ENCODE measurements at places on chromosomes 5 and 9.

- DNase-seq = no peak
These were observed 3.4 kb downstream of the G3BP1 start for GRCh38 chr5:151775025-151775606.

DNA sequence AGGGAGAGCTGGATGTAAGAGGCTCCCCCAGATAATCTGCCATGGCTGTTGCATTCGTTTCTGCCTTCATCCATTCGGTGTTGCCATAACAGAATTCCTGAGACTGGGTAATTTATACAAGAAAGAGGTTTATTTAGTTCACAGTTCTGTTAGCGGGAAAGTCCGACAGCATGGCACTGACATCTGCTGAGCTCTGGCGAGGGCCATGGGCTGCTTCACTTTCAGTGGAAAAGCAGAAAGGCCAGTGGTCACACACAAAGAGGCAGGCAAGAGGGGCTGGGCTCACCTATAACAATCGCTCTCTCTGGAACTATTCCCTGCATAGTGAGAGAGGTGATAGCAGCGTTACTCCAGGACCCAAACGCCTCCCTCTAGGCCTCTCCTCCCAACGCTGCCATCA, 305.9 kb downstream of the MLLT3 start:
- no peak for DNase-seq

GRCh38 chr5:78275998-78276543, 18.4 kb downstream of the AP3B1 start:
- DNase-seq = no peak

DNA sequence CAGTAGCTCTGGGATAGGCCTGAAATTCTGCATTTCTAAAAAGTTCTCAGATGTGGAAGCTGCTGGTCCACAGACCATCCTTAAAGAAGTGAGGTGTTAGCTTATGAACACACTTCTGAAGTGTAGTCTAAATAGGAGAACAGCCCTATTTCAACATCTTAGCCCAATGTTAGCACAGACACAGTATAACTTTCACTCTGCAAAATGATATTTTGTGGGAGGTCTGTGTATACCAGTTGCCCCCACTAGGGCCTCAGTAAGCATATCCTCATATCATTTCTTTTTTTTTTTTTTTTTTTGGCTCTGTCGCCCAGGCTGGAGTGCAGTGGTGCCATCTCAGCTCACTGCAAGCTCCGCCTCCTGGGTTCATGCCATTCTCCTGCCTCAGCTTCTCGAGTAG, 7.5 kb upstream of the HABP4 start:
- DNase-seq = no peak

DNA sequence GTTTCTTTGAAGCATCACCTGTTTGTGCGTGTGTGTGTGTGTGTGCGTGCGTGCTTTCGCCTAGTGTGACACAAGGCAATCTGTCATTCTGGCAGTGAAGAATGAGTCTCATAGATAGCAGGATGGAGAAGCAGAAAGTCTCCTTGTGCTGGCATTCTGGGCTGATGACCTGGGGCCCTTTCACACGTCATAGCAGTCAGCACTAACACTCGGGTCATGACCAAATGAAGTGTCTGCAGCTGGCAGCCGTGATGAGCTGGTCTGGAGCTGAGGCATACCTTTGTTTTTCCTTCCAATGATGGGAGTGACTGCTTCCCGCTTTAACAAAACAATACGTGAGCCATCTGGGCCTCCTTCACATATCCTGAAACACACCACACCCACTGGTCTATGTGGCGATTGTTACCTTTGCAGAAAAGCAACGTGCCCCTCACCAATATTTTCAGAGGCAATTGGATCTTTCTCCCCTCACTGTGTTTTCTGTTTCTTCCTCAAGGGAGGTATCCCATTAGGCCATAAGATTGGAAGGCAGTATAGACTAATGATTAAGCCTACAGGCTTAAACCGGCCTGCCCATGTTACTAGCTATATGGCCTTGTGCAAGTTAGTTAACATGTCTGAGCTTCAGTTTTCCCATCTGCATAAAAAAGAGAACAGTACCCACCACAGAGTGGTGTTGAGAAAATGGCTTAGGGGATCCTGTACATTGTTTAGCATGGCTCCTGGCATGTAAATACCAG, 88.8 kb downstream of the SREK1 start:
- DNase-seq = no peak

DNA sequence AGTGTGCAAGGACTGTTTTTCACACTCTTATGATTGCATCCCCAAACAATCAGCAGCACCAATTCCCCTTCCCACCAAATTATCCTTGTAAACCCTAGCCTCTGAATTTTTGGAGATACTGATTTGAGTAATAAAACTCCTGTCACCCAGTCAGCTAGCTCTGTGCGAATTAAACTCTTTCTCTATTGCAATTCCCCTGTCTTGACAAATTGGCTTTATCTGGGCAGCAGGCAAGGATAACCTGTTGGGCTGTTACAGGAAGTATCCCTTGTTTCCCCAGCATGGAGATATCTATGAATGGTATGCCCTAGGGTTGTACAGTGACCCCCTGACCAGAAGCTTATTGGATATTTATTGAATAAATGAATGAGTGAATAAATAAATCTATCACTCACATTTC, 80.8 kb downstream of the PTCD2 start:
- no peak for DNase-seq

DNA sequence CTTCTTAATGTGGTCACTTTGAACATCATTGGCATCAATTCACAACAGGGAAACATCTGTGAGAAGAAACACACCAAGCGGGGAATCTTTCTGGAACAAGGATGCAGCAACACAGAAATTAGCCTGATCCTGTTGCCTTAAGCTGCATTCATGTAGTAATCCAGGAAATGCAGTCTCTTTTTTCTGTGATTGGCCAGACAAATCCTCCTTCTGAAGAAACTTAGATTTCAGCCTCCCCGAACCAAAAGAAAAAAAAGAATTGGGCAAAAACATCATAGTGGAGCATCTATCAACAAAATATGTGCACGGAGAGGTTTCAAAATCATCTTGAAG, 7.2 kb upstream of the XPA start:
- DNase-seq = no peak

GRCh38 chr9:69122549-69123141, 51.4 kb upstream of the TJP2 start:
- no peak for DNase-seq

DNA sequence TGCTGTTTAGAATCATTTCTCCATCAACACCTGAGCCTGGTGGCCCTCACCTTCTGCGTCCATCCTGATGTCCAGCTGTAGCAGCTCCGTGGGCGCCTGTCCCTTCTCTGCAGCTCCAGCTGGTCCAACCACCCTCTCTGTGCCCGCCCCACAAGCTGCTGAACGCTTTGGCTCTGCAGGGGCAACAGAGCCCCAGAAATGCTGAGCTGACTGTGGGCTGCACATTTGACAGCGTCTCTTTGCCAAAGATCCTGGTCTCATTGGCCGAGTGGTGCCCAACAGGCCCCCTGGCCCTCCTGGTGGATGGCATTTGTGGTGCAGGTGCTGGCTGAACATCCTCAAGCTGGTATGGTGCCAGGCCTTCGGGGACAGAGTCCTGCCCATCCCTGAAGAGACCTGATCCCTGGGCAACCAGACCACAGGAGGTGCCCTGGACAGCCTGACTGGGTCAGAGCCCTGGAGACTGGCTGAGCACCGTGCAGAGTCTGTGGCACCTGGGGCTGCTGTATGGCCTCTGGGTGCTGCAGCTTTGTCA, 25.3 kb upstream of the CEP72 start:
- DNase-seq = no peak

GRCh38 chr9:113446323-113446740, 17.2 kb upstream of the RGS3 start:
- peak; percentile 29 for DNase-seq

GRCh38 chr9:113274474-113275156, 757 bp downstream of the CDC26 start:
- peak; percentile 55 for DNase-seq

- DNase-seq = no peak
These were observed 211.7 kb upstream of the MVB12B start for GRCh38 chr9:126114850-126115460.

- DNase-seq = no peak
These were observed 2380.4 kb downstream of the MAT2B start for GRCh38 chr5:165885623-165886350.

DNA sequence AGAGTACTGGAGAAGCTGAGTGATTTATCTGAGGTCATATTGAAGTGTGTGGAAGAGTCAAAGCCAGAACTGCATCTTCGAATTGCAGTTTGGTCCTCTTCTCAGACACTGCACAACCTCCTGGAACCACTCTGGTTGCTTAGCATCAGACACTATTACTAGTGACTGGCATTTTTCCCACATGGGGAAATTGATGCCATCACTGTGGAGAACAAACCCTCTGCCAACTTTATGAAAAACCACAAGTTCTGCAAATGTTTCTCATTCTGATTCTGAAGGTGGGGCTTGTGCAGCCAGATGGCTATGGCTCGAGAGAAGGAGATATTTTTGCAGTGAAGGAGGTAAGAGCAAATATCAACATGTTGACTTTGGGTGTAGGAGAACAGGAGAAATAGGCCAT, 67.2 kb downstream of the KCTD16 start:
- no peak for DNase-seq

DNA sequence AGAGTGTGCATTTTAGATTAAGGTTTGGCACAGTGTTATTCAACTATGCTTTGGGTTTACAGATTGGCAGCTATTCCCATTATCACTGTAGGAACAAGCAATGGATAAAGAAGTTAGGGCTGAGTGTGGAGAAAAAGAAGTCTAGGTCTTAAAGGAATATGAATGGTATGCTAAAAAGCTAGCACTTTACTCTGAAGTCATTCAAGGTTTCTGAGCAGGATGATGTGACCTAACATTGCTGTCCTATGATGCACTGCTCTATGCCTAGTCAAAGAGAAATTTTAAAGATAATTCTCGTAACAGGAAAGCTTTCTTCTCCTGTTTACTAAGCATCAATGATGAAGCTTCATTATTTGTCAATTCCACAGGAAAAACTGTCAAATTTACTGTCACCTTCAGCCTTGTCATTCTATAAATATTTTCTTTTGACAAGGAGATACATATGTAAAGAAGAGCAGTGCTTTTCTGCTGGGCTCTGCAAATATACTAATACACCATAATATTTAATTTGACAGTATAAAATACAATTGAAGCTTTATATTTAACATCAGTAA, 476.1 kb upstream of the PTPRD start:
- no peak for DNase-seq

DNA sequence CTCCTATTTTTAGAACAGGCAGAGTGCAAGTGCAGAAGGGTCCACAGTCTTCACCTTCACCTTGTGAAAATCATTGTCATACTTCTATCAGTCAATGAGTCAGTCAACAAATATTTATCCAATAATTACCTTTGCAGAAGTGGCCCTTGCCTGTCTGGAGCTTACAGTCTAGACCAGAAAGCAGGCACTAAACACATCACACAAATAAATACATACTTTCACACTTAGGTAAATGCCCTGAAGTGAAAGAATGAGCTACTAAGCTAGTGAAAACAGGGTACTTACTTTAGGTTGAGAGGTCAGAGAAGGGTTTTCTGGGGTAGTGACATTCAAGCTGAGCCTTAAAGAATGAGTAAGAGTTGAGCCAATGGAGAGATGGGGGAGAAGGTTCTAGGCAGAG, 421.9 kb upstream of the ADAMTSL1 start:
- DNase-seq = no peak

DNA sequence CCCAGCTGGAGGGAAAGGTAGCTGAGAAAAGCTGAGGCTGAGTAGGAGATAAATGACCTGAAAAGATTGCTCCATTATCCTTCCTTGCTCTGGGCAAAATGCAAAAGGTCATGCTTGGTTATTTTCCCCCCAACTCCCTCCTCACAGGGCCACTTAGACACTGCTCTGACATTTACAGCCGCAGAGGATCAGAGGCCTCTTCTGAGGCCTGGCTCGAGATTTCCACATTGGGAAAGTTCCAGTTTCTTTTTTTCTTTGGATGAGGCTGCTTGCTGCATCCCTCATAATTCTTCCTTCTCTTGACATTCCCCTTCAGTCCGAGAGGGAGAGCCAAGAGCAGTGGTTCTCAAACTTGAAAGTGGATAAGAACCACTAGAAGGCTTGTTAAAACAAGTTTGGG, 60.1 kb upstream of the HSPA9 start:
- DNase-seq = no peak

DNA sequence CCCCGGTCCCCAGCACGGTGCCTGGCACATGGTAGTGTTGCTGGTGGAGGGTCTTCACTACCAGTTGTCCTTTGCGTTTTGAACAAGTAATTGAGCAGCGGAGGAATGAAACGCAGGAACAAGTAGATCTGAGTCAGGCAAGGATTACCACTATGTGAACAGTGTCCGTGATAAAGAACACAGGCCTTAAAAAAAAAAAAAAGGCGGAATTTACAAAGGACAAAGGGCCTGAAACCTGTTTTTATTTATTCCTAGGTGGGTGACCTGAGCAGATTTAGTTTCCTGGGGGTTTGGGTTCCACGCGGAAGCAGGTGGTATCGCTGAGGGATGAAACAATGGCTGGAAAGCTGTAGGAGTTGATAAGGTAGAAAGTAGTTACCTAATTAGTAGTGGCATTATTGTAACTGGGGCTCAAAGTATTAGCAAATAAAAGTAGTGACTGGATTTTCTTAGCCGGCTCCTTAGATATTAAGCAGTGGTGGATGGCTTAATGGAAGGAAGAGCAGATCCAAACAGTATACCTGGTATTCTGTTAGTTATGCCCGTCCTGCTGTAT, 1.1 kb downstream of the RUSC2 start:
- DNase-seq = no peak

DNA sequence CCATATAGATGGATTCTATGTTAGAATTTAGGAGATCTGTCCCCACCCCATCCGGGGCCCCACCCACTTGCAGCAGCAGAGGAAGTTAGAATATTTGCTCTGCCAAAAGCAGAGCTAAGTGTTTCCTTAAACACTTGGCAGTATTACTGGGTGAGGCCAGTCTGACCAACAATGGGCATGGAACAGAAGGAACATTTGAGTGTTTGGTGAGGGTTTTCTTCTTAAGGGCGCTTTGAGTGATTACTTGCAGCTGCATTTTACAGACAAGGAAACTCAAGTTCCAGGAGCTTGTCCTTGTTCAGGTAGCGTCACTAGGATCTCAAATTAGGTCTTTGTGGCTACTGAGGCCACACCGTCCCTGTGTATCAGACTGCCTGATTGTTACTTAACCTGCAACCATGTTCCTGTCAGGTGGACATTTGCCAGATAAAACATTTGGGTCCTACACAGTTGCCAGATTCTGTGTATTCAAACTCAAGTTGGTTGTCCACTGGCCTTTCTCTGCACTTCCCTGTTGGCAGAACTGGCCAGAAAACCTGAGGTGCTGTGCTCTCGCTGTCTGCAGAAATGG, 59.3 kb downstream of the SLC46A2 start:
- no peak for DNase-seq

- no peak for DNase-seq
These were observed 6.0 kb downstream of the LRSAM1 start for GRCh38 chr9:127457191-127457878.

DNA sequence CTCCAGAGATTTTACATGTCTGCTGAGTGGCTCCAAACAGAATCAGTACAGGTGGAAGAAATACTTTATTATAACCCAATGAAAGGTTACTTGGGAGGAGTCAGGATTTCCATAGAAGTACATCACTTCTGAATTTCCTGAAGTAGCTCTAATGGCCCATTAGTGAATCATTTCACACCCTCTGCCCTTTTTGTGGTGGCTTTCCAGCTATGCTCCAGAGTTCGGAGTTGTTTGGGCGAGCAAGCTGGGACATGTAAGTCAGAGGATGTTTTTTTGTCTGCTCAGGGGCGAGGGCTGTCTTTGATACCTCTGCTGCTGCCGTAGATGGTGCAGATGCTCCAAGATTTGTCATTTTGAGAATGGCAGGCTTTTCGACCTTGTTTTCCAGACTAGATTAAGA, 226.1 kb downstream of the GOLPH3 start:
- no peak for DNase-seq
